ENCODE measurements at places on chromosomes 16 and 17. TPM values are rescaled to one million over a fixed set of nuclear protein-coding genes. Genes with fewer than 3 reads are reported as not detected.

DNA sequence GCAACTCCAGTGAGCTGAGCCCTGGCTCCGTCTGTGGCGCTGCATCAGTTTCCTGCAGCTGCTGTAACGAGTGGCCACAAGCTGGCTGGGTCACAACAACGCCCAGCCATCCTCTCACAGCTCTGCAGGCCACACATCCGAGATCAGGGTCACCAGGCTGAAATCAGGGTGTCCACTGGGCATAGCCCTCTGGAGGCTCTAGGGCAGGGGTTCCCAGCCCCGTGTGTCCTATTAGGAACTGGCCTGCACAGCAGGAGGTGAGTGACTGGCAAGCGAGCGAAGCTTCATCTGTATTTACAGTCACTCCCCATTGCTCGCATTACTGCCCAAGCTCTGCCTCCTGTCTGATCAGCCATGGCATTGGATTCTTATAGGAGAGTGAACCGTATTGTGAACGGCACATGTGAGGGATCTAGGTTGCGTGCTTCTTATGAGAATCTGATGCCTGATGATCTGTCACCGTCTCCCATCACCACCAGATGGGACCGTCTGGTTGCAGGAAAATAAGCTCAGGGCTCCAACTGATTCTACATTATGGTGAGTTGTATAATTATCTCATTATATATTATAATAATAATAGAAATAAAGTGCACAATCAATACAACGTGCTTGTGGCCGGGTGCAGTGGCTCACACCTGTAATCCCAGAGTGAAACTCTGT, 176.5 kb downstream of the SEC14L1 start:
- no peak for DNase-seq

GRCh38 chr16:87141402-87141801, 175.8 kb downstream of the C16orf95 start:
- no peak for DNase-seq

- DNase-seq, result no peak
Measured at GRCh38 chr16:26644912-26645543, 421.7 kb upstream of the C16orf82 start.

DNA sequence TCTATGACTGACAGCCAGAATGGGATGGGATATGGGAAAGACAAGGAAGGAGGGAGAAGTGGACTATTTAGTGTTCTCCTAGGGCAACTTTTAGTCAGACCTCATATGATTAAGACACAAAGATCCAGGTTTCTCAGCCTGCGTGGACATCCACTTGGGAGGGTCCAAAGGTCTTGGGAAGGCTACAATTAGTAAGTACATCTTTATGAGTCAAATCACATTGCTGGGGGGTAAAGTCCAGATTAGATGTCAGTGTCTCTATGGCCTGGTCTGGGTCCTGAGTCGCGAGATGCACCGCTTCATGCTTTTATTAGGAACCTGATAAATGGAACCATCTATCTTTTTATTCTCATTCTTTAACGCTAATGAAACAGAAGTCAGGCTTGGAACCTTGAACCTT, 378.4 kb upstream of the ASIC2 start:
- DNase-seq, result no peak

GRCh38 chr17:33199571-33200510, 93.3 kb downstream of the ASIC2 start:
- no peak for DNase-seq

DNA sequence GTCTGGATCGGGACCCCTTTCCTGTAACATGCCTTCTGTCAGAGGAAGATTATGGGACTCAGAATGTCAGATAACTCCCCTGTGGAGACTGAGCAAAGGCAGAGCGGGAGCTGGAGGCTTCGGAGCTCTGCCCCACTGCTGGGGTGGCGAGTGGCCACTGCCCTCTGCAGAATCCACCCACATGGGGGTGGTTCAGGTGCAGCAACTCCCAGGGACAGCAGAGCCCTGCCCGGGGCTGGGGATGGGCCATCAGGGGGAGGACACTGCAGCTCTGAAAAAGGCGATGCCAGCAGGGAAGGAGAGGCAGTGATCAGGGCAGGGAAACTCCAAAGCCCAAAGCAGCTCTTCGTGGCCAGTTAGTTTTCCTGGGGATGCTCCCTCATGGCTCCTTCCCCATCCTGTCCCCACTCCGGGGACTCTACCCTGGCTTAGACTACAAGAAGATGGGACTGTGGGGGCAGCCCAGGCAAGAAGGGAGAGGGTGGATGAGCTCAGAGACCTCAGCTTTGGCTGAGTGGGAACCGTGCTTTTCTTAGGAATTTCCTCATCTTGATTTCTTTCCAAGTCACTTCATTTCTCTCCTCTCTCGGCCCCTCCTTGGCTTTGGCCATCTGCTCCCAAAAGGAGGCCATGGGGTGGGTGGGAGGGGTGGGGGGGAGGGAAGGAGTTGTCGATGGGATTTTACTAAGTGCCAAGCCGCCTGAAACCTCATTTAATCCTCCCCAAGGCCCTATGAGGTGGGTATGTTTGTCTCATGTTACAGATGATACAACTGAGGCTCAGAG, 4.0 kb downstream of the CA4 start:
- no peak for DNase-seq

GRCh38 chr17:47252209-47252608, 1.4 kb upstream of the ITGB3 start:
- no peak for DNase-seq

- DNase-seq, result no peak
Measured at GRCh38 chr17:6021011-6021400, 49.2 kb upstream of the WSCD1 start.

DNA sequence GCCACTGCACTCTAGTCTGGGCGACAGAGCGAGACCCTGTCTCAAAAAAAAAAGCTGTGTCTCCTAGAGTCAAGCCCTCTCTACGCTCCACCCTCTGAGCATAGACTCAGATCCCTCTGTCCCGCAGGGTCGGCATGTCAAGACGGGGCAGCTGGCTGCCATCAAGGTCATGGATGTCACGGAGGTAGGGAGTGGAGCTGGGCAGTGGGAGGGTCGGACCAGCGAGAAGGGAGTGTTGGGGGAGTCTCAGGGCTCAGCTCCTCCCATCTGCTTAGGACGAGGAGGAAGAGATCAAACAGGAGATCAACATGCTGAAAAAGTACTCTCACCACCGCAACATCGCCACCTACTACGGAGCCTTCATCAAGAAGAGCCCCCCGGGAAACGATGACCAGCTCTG, 18.5 kb upstream of the C17orf107 start:
- DNase-seq, result no peak

DNA sequence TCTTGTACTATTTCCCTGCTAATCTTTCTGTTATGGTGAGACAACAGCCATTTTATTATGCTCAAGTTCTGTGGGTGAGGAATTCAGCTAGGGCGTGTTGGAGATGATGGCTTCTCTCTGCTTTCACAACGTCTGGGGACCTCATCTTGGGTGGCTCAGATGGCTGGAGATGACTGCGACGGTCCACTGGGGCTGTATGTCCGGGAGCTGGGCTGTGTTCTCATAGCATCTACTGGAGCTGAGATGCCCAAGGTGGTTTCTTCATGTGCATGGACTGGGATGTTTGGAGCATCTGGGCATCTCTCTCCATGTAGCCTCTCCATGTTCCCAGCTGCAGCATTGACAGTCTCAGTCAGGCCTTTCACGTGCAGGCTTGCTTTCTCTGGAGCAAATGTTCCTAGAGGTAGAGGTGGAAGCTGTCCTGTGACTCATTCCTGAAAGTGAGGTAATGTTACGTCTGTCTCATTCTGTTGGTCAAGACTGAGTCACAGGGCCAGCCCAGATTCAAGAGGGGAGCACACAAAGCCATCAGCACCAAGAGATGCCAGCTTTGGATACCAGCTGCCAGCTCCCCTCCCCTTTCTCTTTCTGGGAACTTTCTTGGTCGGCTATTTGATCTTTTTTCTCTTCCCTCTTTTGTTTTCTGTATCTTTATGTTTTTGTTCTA, 96.2 kb downstream of the RAP1GAP2 start:
- DNase-seq, result no peak

DNA sequence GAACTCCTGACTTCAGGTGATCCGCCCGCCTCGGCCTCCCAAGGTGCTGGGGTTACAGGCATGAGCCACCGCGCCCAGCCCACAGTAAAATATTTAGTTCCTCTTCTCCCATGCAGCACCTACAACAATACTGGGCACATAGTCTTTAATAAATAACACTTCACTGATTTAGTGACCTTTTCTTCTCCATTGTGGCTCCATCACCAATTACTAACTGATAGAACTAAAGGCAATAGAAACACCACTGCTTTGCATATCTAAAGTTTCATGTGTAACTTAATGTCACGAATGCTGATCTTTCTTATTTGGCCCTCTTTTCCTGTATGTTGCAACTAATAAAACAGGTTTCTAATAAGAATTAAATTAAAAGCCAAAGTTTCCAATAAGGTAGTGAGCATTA, 38.9 kb downstream of the TRIM37 start:
- no peak for DNase-seq

- DNase-seq, result no peak
Measured at GRCh38 chr17:60959011-60959410, 281.4 kb downstream of the BCAS3 start.

DNA sequence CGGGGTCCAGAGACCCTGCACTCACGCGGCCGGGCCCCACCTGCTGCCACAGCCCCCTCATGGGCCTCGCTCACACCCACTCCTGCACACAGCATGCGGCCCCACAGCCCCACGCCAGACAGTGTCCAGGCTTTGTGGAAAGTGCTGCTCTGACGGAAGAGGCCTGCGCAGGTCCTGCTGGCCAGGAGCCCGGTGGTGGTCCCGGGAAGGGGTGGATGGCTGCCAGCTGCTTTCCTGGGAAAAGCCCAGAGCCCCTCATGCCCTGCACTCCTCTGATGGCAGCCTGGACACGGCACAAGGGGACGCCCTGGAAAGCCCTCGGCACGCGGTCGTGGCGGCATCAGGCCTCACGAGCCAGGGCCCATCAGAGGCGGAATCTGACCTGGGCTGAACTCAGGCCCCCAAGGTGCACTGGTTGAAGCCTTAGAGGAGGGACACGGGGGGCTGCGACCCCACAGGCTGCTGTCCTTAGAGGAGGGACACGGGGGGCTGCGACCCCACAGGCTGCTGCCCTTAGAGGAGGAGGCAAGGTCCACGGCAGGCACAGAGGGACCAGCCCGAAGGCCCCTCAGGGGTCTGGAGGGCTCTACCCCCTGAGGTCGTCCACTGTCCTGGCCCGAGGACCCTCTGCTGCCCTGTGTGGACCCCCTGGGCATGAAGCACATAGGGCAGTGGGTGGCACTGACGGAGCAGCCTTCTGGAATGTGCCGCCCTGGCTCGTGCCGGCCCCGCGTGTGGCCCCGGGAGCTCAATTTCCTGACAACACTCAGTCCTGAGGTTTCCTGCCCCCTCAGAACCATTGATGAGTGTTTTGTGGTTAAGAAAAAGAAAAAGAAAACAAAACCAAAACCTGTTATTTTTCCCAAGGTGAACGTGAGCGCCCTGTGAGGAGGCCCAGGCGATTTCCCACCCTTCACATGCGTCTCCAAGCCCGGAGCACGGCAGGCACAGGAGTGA, 22.1 kb downstream of the SOX8 start:
- DNase-seq, result no peak

GRCh38 chr16:16940351-16940750, 530.4 kb downstream of the XYLT1 start:
- no peak for DNase-seq

GRCh38 chr16:709566-710499, 4.2 kb upstream of the FBXL16 start:
- DNase-seq, result no peak

- DNase-seq, result no peak
Measured at GRCh38 chr17:74712301-74712700, 422 bp downstream of the CD300LF start.

DNA sequence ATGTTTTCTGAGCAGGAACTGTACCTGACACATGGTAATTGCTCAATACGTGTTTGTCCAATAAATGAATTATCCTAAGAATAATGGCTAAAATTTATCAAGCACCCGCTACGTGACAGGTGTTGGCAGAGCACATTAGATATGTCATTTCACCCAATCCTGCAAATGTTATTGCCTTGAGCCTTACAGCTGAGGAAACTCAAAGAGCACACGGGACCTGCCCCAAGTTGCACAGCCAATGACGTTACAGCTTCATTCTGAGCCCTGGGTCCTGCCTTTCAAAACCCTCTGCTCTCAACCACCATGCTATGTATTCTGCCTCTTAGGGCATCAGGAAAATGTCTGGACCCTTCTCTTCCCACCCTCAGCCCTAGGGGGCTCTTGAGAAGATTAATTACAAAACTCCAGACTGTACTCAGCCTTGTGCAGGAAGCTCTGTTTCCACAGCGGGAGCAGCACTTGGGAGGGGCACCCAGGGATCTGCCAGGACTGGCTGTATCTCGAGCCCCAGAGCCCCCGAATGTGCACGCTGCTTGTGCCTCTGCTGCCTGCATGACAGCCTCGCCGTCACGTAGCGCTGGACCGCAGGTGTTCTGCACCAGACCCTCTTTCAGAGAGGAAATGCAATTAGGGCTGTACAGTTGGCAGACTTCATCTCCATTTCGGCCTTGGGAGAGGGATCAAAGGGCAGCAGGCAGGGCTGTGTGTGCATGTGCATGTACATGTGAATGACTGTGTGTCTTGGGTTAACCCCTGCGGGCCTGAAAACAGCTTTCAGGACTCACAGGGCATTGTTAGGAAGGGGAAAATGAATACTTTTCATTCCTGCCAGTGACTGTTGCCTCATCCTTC, 71.6 kb downstream of the GPR139 start:
- no peak for DNase-seq

GRCh38 chr16:80731915-80732314, 72.5 kb downstream of the CDYL2 start:
- DNase-seq, result no peak

- DNase-seq, result peak; percentile 41
Measured at GRCh38 chr16:87945351-87946042, 5.7 kb upstream of the BANP start.

GRCh38 chr17:11880714-11881113, 116.6 kb downstream of the ZNF18 start:
- no peak for DNase-seq

GRCh38 chr17:16950488-16950887, 21.4 kb downstream of the TNFRSF13B start:
- no peak for DNase-seq

GRCh38 chr16:53304334-53304733, 129.9 kb upstream of the RBL2 start:
- no peak for DNase-seq

- DNase-seq, result no peak
Measured at GRCh38 chr17:78969865-78970264, 9.9 kb downstream of the LGALS3BP start.

DNA sequence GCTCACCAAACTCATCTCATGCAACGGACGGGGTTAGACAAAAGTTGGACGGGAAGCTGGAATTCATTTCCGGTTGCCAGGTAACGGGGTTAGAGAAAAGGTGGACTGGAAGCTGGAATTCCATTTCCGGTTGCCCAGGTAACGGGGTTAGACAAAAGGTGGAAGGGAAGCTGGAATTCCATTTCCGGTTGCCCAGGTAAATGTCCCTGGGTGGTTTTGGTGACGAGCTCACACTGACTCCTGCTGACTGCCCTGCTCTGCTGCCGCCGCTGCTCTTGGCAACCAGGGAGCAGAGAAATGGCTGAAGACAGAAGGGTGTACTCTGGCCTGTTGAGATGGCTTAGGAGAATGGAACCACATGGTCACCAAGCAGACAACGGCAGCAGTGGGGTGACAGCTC, 170.3 kb upstream of the RPH3AL start:
- DNase-seq, result no peak

TBC1D3K gene
- not detected for total RNA-seq

CLEC19A gene
- total RNA-seq, result not detected

NGFR gene
- 279 TPM for total RNA-seq

TNFRSF17 gene
- total RNA-seq, result not detected

CCL4 gene
- 0.90 TPM for total RNA-seq

C17orf75 gene
- total RNA-seq, result 5.9 TPM

CKLF gene
- total RNA-seq, result 31.8 TPM

TUBG2 gene
- total RNA-seq, result 92.4 TPM

NPIPA7 gene
- total RNA-seq, result not detected
